Activated effector memory CD4-positive, alpha-beta T cell treated with Interleukin-2 at 50 U/mL for 16 hours (primary cell): ENCODE measurements at places on chromosomes 1 and 21.

DNA sequence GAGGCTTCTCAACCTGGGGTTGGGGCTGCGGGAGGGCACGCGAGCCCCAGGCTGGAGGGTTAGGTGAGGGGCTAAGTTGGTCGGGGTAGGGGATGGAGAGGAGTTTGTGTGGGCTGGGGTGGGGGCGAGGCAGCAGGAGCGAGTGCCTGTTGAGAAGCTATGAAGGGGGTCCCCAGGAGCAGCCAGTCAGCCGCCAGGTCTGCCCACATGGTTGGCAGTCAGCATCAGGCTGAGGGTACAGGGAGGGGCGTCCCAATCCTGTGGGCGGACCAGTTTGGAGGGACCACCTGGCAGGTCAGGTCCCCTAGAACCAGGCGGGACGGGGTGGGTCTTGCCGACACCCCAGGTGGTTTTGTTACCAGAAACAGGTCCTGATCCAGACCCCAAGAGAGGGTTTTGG lies 400 bp upstream of the TRIM17 start:
- no peak for DNase-seq

- no peak for DNase-seq
Observed at GRCh38 chr21:37374027-37374426, 7.5 kb downstream of the DYRK1A start.

GRCh38 chr1:214377485-214377884 lies 96.5 kb downstream of the SMYD2 start:
- DNase-seq, result no peak

DNA sequence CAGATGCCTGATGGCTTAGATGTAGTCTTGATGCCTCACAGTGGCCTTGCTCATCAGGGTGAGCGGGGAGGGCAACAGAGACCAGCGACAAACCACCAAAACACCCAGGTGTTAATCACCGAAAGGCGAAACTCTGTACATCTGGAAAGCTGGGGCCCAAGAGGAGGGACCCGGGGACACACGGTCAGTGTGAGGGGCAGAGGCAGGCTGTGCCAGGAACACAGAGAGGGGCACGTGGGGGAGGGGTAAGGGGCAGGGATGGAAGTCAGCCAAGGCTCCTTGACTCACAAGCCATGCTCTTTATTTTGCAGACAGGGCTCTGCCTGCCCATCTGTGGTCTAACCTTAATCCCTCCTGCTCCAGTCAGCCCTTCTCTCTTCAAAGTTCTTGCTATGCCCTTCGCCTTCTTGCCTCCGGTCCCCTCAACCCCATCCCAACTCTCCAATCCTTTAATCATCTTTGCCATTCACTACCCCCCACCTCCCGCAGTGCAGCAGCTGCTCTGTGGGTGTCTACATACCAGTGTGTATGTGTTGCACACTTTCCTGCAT lies 4.3 kb downstream of the MEF2D start:
- no peak for DNase-seq

DNA sequence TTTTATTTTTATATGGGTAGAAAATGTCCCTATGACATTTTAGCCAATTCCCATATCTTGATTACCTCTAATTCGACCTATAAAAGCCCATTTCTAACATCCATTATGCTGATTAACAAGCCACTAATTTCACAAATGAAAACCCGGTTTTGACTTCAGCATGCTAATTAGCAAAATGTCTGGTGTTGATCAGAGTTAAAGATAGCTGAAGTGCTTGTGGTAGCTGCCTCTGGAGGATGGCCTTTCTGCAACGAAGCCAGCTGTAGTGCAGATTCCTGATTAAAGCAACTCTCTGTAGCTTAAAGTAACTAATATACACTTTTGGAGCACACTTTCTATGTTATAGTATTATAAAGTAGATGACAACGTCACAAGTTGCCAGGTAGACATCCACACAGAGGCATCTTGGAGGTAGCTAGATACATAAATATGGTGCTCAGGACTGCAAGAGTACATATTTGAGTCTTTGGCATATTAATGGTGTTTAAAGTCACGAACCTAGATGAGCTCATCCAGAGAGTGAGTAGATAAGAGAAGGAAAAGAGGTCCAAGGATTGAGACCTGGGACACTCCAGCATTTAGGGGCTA lies 239.5 kb downstream of the BRINP2 start:
- no peak for DNase-seq
